ENCODE measurements at places on chromosomes 12 and 14.
A peak's percentile ranks its signal among the peaks of the same experiment; 100 is the strongest.

DNA sequence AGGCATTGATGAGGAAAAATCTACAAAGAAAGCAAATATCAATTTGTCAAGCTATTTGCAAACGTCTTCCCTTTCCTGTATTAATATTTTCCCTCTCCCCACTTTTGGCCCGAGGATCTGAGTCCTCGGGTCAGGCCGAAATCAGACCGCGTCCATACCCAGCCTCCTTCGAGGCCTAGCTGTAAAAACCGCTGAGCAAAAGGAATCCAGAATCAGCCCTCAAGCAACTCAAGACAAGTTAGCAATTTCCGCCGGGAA lies 353 bp upstream of the MAPK1IP1L start:
- no peak for DNase-seq

DNA sequence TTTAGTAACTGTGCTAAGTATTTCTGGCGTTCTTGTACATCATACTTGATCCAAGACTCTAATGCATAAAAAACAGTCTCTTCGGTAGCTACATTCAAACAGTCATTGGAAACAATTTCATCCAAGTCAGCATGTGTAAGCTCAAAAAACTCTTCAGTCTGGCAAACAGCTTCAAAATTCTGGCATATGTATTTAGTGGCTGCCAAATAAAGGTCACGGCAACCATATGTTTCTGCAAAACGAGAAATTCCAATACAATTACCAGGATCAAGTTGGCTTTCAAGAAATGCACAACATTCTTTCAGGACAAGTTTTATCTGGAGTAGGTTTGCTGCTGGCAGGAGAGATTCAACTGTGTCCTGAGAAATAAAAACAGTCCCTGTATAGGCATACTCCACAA lies 16.5 kb downstream of the KLHL28 start:
- no peak for DNase-seq

- DNase-seq, result no peak
These were observed 17.8 kb downstream of the NCOR2 start for GRCh38 chr12:124549629-124550028.

DNA sequence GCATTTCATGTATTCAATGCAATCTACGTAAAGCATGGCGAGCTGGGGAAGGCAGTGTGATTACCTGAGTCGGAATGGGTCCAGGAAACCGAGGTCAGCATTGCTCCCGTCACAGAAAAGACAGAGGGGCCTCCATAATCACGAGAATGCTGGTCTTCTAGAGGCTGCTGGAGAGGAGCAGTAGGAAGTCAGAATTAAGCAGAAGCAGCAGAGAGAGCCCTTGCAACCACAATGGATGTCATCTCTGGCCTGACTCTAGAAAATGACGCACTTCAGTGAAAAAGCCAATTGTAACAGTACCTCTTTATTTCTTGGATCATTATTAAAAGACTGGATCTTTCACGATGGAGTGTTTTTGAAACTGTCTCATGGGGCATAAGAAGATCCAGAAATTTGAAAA lies 69.5 kb upstream of the FOXN3 start:
- no peak for DNase-seq

- DNase-seq, result no peak
These were observed 5.1 kb downstream of the ARF6 start for GRCh38 chr14:49897965-49898364.

GRCh38 chr12:46267825-46268582 lies 839 bp downstream of the SLC38A1 start:
- peak; percentile 27 for DNase-seq

DNA sequence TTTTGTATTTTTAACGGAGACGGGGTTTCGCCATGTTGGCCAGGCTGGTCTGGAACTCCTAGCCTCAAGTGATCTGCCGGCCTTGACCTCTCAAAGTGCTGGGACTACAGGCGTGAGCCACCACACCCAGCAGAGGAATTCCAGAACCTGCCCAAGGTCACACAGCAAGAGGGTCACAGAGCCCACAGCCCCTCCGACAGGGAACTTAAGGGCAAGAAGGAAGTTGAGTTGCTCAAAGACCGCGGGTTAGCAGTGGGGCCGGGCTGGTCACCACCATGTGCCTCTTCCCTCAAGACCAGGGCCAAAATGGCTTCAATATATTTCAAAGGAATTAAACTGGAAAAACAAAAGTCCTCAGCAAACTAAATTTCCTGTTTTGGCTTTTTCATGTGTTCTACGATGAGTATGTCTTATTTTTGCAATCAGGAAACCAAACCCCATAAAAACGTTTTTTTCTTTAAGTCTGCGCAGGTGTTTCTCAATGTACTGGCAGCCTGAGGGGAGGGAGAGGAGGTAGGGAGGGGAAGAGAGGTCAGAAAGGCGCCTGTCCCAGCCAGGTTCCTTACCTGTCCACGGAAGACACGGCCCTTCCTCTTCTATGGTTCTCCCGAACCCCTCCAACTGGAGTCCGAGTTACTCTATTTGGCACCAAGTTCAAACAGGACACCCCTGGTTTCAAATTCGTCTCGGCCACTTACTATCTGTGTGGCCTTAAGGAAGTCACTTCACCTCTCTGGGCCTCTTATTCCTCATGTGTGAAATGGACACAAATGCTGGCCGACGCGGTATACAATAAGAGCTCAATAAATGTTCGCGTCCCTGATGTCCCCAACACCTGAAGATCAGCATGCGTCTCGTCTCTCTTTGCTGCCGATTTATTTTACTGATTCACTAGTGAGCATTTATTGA lies 778 bp downstream of the SLC8B1 start:
- DNase-seq, result no peak

- DNase-seq, result no peak
These were observed 27.7 kb downstream of the PPP1R13B start for GRCh38 chr14:103819503-103820307.

DNA sequence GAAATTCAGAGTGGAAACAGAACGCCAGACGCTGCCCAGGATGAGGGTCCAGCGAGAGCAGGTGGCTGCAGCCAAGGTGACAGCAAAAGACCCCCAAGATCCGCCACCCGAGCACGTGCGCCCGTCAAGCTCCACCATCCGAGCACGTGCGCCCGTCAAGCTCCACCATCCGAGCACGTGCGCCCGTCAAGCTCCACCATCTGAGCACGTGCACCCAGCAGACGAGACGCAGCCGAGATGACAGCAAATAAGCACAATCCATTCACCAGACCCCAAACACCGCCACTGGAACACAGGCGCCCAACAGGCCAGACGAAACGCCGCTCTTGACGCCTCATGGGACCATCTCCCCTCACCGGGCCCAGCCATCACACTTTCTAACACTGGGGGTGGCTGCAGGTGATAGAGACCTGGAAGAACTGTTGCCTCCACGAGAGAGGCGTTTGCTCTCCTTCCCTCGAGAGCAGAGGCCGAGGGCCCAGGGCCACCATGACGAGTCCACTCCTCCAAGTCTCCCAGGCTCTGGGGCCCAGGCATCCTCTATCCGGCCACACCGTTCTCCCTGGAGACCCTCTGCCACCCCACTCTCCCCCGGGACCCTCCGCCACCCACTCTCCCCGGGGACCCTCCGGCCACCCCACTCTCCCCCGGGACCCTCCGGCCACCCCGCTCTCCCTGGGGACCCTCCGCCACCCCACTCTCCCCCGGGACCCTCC lies 62.1 kb upstream of the GALNT9 start:
- DNase-seq, result no peak

DNA sequence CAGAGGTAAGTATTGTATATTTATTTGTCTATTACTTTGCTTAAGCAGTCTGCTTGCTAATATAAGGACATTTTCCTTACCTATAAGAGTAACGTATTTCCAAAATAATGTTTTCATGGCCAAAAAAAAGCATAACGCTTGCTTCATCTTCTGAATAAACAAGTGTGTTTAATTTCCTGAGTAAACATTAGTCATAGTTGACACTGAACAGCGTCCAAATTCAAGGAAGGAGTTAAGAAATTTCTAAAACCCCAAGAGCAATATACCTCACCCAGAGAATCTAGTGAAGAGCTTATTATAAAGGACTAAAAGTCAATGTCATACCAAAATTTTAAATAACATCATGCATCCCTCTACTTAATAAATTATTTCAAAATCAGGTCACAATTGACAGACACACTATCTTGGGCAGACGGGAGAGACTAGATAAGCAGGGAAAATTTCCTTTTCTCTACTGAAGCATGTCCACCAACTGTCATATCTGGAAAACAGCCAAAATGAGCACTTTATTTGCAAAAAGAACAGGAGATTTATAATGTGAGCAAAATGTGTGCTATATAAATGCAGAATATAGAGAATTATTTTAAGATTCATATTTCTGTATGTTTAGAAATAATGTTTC lies 25.1 kb downstream of the ANKS1B start:
- no peak for DNase-seq

GRCh38 chr14:61212546-61212945 lies 68.6 kb downstream of the TMEM30B start:
- DNase-seq, result no peak

DNA sequence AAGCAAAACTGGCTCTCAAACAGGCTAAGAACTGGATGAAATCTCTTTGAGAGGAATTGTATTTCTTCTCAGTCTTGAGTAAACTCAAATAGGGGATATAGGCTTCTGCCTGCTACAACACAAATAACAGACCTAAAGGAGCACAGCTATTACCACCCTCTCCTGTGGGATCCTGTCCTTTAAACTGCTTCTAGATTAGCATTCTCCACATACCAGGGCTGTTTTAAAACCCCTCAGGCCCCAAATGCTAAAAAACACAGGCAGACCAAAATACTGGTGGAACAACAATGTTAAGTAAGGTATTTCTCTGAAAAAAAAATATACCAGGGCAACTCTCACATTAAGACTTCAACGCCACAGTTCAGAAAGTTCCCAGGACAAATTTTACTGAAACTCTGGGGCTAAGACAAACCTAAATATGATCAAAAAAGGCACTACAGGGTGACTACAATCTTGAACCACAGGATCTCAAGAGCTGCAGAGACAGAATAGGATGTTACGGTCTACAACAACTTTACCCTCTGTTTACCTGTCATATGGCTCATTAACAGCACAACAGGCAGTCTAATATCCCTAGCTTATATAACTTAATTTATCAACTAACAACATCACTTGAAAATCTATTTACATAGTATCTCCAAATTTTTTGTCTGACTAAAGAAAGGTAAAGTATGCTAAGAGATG lies 7.2 kb downstream of the CPNE8 start:
- DNase-seq, result no peak
